ENCODE measurements at places on chromosomes 6 and 20.

DNA sequence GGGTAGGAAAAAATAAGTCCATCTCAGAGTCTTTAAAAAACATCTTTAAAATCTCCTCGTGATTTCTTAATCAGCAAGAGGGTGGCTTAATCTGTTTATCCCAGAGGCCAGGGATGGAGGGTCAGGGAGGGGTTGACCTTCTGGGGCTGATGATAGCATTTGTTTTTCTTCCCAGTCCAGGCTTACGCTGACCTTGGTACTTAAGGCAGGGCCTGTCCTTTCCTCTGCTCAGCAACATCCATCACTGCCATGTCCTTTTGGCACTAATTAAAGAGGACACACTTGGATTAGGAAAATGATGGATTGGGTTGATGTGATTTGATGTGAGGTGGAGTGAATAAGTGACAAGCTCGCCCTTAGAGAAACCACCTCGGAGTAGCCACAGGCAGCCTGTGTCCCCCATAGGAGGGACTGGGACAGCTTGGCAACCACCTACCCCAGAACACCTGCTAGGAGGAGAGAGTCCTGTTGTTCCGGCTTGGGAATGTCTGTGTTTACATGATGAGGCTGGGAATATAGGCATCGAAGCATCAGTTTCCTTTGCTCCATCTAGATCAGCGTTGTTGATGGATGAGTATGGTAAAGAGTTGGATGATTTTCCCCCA is 44.2 kb downstream of the PHACTR3 start:
- no peak for DNase-seq

GRCh38 chr6:135498185-135498841 is 773 bp upstream of the AHI1 start:
- DNase-seq, result peak; percentile 68

DNA sequence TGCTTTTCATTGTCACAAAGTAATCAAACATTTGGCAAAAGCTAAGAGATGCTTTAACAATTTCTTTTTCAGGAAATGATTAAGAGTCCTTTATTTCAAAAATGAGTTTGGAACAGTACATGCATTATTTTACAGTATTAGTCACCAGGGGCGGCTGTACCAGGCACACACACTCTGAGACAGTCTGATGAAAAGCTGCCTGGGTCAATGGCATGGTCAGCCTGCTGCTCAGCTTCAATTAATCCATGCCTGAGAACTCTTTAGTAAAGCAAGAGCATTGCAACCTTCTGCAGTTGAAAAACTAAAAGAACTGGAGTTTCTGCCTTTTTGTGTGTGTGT is 105.5 kb downstream of the TULP4 start:
- no peak for DNase-seq

DNA sequence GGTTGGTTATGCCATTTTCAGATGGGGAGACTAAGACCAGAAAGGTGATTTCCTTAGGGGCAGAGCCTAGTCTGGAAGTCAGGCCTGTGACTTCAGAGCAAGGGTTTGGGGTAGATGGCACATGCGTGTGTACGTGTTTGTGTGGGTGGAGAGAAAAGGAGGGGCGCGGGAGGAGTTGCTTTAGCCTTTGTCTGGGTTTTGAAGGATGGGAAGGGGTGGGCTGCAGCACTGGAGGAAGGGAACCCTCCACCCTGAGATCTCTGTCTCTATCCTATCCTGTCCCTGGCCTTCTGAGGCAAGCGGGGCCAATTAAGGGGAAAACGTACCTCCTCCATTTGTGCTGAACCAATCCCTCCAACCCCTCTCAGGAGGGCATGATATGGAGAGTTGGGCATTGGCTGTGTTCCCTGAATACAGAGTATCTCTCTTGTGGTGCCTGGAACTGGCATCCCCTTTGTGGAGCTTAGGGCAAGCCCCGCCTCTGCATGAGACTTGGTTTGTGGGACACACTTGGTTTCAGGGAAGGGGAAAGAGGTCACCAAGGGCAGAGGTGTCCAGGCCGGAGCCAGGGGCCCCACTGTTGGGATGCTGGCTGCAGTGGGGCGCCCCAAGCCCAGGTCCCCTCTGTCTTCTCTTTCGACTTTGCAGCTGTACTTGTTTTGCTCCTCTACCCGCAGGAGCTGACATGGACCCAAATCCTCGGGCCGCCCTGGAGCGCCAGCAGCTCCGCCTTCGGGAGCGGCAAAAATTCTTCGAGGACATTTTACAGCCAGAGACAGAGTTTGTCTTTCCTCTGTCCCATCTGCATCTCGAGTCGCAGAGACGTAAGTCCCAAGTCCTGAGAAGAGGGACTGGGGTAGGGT is at the start of gene DBNDD2:
TSS of gene DBNDD2 (plus strand) at position 507 of the 863 bp plus-strand sequence. CDS start at position 686, 179 bp downstream.
- no peak for DNase-seq

DNA sequence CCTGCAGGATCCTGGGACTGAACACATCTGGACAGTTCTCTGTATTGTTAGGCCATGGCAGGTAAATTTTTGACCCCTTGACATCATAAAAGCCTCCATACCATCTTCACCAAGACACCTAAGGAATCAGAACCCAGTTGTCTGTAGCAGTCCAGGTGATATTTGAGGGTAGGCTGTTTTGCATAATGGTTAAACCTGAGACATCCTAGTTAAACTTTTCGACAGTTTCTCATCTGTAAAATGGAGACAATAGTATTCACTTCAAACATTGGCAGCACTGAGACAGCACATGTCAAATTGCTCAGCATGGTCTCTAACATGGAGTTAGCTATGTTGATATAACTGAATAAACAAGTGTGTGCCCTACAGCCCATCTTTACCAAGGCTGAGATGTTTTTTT is 24.8 kb downstream of the C6orf62 start:
- DNase-seq, result no peak

DNA sequence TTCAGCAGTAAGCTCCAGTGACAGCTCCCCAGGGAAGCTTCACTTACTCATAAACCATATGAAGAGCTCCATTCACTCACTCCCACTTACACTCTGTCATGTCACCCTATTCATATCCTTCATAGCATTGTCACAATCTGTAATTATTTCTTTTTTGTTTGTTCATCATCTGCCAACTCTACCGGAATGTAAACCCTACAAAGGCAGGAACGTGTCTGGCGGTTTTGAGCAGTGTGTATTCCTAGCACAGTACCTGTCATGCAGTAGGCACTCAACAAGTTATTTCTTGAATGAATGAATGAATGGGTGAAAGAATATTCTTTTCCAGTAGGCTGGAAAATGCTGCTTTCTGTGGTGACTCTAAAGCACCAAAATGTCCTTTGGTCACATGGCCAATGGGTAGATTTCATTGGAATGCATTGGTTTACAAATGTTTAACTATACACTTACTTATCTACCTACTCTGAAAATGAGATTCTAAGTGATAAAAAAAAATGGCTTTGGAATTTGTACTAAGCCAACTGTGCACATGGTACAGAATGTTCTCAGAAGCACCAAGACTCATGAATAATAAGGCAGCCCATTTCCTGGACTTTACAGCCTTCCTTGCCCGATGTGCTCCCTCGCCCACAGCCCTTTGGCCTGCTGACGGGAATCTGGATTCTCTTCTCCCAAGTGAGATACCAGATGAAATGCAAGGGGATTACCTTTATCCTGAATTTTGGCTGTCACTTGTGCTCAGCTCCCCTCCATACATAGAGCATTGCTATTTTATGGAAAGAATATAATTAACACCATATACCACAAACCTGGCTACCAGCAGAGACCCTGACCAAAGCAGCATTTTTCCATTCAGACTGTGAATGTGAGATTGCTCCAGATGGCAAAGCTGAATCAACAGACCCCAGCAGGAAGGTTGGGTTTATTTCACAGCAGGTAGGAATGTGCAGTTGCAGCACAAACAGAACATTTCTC is 273.3 kb downstream of the ALDH8A1 start:
- no peak for DNase-seq

- DNase-seq, result no peak
These were observed 108.9 kb downstream of the BCAS1 start for GRCh38 chr20:53961527-53961926.

GRCh38 chr20:2509794-2510193 is 1.1 kb upstream of the ZNF343 start:
- no peak for DNase-seq

DNA sequence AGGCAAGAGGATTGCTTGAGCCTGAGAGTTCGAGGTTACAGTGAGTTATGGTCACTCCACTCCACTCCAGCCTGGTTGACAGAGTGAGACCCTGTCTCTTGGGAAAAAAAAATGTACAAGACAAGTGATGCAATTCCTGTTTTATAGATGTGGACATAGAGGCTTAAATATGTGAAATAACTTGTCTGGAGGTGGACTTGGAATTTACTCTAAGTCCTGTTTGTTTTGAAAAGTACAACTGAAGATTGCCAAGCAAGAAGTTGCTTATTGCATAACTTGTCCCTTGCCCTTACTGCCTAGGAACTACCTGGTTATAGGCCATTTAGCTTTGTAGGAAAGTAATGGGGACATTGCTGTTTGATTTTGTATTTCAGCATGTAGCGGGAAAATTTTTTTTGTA is 26.0 kb upstream of the ADIG start:
- no peak for DNase-seq

GRCh38 chr6:144364208-144364720 is 79.1 kb downstream of the UTRN start:
- no peak for DNase-seq

- DNase-seq, result no peak
These were observed 23.6 kb upstream of the HIVEP2 start for GRCh38 chr6:142968601-142969000.

DNA sequence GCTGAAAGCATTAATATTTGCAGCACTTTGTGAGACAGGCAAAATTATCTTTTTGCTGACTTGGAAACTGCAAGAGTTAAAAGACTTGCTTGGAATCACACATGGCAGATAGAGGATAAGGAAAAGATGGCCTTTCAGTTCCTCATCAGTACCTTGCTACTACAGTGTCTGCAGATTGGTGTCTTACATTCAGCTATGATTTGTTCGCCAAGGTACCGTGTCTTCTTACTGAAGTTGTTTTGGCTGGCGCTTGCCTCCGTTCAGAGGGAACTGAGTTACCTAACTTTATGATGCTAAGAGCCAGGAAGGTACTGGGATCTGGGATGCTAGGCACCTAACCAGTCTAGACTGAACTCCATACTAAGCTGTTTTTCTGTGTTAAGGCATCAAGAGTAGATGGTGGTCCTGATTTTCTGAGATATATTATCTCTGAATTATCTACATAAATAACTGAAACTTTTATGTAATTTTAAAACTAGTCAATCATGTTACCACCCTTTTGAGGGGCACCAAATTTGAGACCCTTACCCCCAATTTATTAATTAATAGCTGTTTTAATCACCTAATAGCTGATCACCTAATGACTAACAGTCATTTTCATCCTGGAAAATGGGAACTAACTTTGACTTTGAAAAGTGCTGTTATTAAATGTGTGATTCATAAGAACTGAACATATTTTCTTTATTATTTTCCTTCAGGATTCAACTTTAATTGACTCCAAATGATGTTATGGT is 2.5 kb downstream of the WTAP start:
- peak; percentile 75 for DNase-seq

- no peak for DNase-seq
These were observed 15.4 kb upstream of the KHDC1L start for GRCh38 chr6:73240730-73241129.

GRCh38 chr6:139510040-139510790 is 135.8 kb upstream of the CITED2 start:
- no peak for DNase-seq

DNA sequence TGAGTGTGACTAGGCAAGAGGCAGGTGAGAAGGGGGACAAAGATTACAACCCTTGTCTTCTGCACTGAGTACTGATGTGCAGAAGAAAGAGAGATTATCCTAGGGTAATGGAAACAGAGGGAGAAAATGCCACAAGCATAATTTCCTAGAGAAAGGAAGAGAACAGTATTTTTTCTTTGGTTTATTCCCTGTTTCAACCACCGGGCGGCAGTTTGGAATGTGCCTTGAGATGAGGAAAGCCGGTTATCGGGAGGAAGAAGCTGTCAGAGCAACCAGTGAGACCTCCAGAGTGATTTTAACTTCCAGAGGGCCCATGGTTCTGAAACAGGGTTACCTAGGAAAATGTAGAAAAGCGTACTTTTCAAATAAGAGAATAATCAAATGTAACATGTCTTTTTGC is 121.4 kb downstream of the REV3L start:
- DNase-seq, result no peak

GRCh38 chr6:40732878-40733277 is 145.7 kb upstream of the LRFN2 start:
- DNase-seq, result no peak

DNA sequence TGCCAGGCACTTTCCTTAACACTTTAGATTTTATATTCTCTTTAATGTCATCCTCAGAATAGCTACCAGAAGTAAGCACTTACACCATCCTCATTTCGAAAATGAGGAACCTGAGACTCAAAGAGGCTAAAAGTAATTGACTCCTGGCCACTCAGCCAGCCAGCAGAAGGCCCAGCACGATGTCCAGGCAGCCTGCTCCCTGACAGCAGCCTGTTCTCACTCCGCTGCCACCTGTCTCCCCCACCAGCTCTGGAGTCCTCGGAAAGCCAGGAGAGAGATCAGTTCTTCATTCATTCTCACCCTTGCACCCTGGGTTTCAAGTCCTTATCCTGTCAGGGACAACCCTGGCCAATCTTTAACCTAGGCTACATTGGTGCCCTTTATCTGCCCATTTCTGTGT is 174.0 kb downstream of the SASH1 start:
- DNase-seq, result no peak

DNA sequence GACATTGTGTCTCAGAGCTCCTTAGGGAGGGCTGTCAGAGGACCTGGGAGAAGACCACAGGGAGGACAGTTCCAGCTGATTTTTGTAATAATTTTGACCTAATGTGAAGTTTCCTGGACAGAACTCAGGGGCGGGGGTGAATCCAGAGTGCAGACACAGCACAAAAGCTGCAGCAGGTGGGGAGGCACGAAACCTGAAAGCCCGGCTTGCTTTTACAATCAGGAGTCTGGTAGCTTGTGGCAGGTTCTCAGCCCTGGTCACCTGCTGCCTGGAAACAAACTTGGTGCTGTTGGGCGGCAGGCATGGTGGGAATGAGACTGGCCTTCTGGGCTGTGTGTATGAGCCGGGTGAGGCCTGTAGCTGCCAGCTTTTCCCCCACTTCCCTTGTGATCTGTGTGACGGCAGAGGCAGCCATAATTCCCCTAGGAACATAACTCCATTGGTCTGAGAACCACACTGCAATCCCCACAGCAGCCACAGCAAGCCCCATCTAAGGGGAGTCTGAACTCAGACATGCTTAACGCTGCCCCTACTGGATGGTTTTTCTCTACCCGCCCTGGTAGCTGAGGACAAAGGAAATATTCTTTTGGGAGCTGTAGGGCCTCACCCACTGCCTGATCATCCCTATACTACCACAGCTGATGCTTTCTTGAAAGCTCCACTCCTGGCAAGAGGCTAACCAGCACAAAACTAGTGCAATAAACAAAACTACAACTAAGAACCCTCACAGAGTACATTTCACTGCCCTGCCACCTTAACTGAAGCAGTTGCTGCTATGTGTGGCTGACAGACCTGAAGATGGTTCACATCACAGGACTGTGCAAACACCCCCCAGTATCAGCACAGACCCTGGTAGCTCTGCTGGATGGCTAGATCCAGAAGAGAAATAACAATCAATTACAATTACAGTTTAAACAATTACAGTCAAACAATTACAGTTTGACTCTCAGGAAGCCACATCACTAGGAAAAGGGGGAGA is 1055.1 kb upstream of the GJE1 start:
- DNase-seq, result no peak

GRCh38 chr6:86707545-86708120 is 229.7 kb upstream of the HTR1E start:
- DNase-seq, result no peak

- no peak for DNase-seq
These were observed 52.9 kb downstream of the KAT14 start for GRCh38 chr20:18190338-18191233.

- no peak for DNase-seq
These were observed 147.9 kb downstream of the GMDS start for GRCh38 chr6:2097464-2097863.

Data from psoas muscle (tissue), 8 donors.